ENCODE measurements at places on chromosomes 2 and 18. TPM values are rescaled to one million over a fixed set of nuclear protein-coding genes. Genes with fewer than 3 reads are reported as not detected.
A peak's percentile ranks its signal among the peaks of the same experiment; 100 is the strongest.

GRCh38 chr2:208359632-208359986 lies 47.0 kb upstream of the PTH2R start:
- DNase-seq = no peak

IL1RL1 gene
- 1.0 TPM for total RNA-seq

DNA sequence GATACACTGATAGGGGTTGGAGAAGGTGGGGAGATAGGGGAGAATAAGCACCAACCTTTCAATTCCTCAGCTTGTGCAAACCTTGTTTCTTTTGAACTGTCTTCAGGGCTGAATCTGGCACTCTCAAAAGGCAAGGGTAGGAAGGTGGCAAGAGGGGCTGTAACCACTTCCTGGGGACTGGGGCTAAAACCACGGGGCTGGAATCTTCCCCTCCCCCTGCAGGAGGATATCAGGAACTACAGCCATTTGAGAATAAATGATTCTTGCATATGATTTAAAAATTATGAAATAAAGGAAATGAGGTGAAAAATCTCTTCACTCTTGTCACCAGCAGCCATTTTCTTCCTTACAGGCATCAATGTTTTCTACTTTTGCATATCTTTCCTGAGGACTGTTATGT lies 50.8 kb downstream of the ATOH8 start:
- DNase-seq = no peak

LDLRAD4 gene
- 35.7 TPM for total RNA-seq

DNA sequence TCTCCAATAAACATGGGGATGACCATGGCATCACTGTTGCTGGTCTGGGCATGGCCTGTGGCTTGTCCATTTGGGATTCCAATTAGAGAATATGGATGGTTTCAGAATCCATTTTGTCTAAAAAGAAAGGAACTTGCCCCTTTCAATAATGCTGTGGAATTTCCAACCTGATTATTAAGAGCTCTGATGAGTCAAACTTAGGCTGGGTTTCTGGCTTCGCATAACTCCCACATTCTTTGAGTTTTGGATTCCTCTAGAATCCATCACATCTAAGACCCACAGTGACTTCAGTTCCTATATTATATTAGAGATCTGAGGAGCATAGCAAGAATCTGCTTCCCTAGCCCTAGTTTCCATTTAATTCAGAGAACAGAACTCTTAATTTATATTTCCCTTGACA lies 531.5 kb downstream of the TNS1 start:
- DNase-seq = no peak

- peak; percentile 98 for DNase-seq
Measured at GRCh38 chr2:217248312-217248935, 388.6 kb upstream of the TNP1 start.

DNA sequence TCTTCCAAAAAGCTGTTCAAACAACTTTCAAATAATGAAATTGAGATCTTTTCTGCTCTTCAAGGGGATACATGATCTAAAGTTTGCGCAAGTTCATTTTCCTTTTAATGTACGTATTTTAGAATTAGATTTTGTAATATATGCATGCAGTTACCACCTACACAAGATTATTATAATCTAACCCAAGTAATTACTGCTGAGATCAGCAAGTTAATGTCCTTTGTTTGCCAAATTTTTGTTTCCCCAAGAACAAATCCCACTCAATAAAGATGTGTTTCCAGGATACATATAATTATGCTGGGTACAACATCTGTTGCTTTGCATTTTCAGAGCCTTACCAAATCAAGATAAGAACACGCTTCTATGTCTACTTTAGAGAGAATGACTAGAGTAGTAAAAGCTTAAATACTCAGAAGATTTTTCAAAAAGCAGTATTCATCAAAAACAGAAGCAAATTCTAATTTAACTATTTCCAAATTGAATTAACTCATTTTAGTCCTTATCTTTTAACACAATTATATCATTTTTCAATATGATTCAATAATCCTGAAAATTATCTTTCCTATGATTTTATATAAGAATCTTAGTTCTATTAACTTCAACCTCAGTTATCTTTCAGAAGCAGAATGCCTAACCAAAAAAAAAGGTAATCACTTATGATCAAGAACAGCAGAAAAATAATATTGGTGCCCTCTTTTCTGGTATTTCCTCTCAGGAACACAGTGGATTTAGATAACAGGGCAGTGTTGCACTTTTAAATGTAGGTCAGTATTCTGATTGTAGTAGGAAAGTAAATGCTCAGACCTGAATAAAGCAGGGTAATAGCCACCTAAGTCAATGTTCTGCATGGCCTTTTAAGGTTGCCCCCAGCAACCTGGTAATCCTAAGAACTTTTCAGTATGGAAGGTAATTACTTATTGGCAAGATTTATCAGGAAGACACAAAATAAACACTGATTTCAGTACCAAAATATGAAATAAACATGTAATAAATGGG lies 28.0 kb downstream of the CERKL start:
- no peak for DNase-seq

DNA sequence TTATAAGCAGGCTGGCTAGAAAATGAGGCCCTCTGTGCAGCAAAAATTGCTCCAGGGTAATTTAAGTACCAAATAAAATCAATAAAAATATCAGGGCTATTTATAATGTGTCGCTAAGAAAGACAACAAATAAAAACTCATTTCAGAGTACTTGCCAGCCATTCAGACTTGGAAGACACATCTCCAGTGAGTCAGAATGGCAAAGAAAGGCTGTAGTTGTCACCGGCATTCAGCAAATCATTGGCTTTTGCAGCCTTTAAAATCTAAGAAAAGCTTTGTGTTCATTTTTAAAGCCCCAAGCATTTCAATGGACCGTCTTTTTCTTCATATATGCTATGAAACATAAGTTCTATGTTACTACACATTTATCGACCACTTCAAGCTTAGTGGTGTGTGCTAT lies 141.1 kb upstream of the HNMT start:
- no peak for DNase-seq

CCDC102B gene
- 16.6 TPM for total RNA-seq

DNA sequence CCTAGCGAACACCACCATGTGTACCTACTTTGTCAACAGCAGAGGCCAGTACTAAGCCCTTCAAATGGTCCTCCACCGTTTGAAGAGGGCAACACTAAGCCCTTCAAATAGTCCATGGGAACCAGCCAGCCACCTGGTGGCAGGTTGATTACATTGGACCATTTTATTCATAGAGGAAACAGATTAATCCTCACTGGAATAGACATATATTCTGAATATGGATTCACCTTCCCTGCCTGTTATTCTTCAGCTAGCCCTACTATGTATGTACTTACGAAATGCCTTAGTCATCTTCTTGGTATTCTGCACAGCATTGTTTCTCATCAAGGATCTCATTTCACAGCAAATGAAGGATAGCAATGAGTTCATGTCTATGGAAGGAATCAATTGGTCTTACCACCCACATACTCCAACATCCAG lies 10.0 kb upstream of the ZNF396 start:
- DNase-seq = no peak

GRCh38 chr2:50284188-50284587 lies 747.7 kb downstream of the NRXN1 start:
- no peak for DNase-seq

HOXD3 gene
- 3.0 TPM for total RNA-seq

GRCh38 chr2:29783666-29784065 lies 137.7 kb downstream of the ALK start:
- no peak for DNase-seq

PDE6D gene
- total RNA-seq = 20.8 TPM

DNA sequence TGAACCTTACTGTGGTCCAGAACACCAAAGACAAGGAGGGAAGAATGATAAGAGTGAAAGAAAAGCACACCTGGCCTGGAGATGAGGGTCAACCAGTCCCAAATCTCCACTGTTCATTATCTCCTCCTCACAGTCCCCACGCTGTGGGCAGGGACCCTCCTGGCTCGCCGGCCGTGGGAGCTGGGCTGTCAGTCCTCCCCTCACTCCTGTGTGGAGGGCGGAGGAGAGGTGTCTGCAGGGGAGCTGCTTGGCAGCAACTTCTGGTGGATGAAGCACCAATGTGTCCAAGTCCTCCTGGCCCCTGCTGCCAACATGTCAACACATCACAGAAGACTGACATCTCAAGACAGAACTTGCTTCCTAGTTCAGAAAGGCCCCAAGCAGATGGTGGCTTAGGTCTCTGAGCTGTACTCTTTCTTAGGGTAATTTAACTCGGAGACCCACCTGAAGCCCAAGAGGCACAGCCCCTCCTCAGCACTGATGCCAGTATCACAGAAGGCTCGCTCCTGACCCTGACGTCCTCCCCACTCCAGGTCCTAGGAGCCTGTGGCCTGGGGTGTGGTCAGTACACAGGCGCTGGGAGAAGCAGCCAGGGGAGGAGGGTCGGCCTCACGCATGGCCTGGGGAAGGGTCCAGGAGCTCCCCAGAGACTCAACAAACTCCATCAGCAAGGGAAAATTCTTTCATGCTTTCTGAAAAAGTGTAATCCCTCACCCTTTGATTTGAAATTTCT lies 54.5 kb downstream of the PARD6G start:
- no peak for DNase-seq

NT5C1B gene
- not detected for total RNA-seq

DNA sequence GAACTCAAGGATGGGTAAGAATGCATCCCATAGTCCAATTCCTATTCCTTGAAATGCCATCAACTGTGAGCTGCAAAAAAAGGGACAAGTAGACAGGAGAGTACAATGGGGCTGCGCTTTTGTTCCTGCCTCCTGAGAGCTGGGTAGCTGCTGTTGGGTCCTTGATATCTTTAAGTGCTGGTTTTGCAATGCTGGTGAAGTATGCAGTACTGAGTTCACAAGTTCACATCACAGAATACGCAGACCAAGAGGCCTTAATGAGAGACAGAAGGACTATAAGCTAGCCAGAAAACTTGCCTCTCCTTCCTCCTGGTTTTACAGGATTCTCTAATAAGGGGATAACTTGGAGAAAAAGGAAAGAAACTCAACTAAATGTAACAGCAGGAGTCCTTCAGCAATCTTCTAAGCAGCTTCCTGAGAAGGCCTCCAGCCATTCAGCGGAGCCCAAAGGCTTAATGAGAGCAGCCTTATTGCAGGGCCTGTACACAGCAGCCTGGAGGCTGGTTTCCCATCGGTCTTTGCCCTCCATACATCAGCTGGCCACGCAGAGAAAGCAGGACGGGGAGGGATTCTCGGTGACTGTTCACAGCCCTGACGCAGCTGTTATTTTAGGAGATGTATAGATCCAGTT lies 293.1 kb downstream of the CDCA7 start:
- DNase-seq = no peak

RAX gene
- not detected for total RNA-seq

DNA sequence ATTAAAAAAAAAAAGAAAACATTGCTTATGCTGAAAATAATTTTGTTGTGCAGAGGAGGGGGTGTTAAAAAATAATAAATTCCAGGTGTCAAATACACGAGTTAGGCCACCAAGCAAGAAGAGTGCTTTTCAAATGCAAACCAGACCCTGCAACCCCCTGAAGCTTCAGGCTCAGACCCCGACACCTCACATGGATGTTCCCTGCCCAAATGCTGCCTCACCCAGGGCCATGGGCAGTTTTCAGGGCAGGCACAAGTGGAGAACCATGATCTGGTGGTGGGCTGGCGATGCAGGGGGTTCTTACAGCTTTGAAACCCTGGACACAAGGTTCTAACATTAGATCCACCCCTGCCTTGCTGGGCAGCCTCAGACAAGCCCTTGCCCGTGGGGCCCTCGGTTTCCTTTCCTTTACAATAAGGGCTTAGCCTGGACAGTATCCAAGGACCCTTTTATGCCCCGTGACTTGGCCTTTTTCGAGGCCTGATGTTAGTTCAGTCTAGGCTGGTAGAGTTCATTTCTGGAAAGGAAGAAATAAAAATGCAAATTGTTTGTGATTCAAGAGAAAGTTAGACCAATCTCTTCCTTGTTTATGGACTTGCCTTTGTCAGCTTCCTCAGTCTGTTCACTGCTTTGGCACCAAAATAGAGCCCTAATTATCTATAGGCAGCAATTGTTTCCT lies 168.7 kb downstream of the DDX1 start:
- DNase-seq = no peak

GRCh38 chr2:138395565-138396306 lies 105.8 kb upstream of the SPOPL start:
- DNase-seq = peak; percentile 59

ANKRD30BL gene
- total RNA-seq = not detected

DSC2 gene
- 11.7 TPM for total RNA-seq

GRCh38 chr18:8341481-8342230 lies 267.6 kb upstream of the RAB12 start:
- DNase-seq = no peak

DNA sequence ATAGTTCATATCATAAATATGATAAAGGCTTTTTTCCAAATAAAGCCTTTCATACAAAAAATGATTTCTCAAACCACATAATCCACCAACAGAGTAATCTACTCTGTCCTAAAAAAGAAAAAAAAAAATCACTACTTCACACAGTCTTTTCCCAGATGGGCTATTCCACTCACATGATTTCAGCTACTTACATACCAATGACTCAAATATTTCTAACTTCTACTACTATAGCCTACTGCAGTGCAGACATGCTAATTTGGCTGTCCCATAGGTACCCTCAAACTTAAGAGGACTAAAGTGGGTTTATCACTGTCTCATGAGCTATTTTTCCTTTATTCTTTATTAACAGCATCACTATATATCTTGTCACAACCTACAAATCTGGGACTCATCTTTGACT lies 57.4 kb downstream of the SLC66A3 start:
- no peak for DNase-seq

FOXD4L1 gene
- 2.0 TPM for total RNA-seq

All from thyroid gland (tissue), 4 donors.